ENCODE measurements at places on chromosomes 12 and 14. TPM values are rescaled to one million over a fixed set of nuclear protein-coding genes. Genes with fewer than 3 reads are reported as not detected.

HOXC12 gene
- not detected for total RNA-seq

EPYC gene
- total RNA-seq, result not detected

FRMD6 gene
- 13.1 TPM for total RNA-seq

- no peak for DNase-seq
Measured at GRCh38 chr14:92280554-92281262, 42.3 kb upstream of the SLC24A4 start.

AHNAK2 gene
- 10.6 TPM for total RNA-seq

CLEC4C gene
- total RNA-seq, result not detected

DNA sequence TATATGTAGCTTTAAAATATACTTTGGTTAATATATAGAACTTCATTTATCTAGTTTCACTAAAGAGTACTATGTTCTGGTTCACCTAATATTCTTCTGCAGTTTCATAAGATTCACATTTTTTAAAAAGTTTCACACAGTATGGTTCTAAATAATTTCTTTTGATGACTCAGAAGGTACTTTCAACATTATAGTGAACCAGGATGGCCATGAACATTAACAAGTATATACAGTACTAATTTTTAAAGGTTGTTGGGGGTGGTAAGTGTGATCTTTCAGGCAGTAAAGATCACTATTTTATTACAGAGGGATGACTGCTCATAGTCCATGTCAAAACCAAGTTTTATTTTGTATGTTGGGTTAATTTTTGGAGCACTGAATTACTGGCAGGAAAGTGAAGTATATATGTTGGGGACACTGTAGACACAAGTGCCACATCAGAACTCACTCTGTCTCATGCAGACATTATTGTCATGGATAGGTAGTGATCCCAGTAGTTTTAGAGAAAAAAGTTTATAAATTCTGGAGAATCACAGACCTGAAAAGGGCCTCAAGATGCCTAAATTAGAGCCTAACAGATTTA is 60.0 kb downstream of the DCAF5 start:
- DNase-seq, result no peak

GRCh38 chr14:23829736-23830471 is 123.7 kb upstream of the DHRS4 start:
- DNase-seq, result no peak

SDR9C7 gene
- total RNA-seq, result not detected

DNA sequence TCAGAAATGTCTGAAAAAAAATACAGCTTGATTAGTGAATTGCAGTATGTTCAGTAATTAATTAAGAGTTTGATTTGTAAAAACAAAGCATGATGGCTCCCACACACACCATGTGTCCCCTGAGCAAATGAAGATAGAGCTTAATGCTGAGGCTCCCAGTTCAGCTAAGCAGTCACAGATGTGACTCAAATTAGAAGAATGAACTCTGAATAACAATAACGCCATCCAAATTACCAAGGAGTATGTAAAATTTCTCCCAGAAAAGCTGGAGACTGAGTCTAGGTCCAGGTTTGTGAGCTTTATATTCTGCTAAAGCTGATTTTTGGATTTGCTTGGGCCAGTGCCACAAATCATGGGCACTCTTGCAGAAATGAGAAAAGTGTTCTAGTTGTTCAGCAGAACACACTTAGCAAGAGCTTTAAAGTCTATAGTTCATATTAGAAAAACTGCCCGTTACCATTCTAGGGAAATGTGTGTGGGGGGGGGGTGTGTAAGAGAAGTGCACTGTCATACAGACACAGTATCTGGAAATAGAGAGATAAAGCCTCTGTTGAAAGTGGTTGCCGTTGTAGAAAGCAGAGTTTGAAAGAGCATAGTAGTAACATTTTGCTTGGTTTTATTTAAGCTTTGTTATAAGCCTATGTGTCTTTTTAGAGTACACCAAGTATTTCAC is 253.1 kb downstream of the BCAT1 start:
- no peak for DNase-seq

MAGOHB gene
- 7.7 TPM for total RNA-seq

Measured in Peyer's patch (tissue), 4 donors.